ENCODE measurements at places on chromosomes 12 and 14.

- DNase-seq: no peak
Measured at GRCh38 chr14:63644741-63645140, 3.1 kb upstream of the WDR89 start.

GRCh38 chr14:57692671-57693070 lies 173.2 kb downstream of the SLC35F4 start:
- DNase-seq: peak; percentile 4

DNA sequence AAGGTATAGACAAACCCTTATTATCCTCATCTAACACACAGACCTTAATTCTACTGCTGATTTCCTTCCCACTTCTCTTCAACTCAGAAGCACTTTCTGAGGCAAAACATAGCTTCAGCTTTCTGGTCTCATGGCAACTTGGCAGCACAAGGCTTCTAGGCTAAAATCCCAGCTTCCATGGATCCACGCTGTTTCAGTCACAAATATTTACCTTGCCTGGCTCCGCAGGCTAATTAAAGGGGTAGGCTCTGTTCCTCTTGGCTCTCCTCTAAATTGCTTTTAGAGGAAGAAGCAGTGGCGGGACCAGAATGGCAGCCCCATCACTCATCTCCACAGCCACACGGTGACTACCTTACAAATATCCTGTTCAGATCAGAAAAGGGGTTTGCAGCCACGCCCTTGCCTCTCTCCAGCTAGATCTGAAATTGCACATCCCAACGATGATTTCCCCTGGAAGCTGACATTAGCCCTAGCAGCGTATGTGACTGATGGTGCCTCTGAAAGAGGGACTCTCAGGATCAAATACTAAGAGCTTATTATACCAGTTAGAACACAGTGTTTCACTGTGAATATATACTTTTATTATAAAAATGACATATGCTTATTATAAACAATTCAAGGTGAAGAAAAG lies 221.5 kb upstream of the NUDT4 start:
- DNase-seq: no peak

- DNase-seq: no peak
Measured at GRCh38 chr14:52527052-52527451, 25.3 kb downstream of the TXNDC16 start.

DNA sequence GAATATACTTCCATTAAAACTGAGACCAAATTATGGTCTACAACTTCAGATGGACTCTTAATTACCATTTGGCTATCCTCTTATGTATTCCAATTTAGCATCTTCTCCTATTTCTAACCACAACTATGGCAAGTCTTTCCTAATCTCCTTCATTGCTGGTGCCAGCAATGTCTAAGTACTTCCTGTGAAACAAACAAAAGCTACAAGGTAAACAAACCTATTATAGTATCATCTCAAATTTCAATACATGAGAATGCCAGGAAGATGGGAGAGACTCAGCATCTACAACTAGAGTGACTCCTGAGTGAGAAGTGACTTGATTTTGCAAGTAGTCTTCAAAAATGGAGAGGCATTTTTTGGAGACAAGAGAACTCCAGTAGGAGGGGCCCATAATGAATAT lies 202.9 kb upstream of the ATXN7L3B start:
- no peak for DNase-seq

- no peak for DNase-seq
Measured at GRCh38 chr14:85357120-85357519, 172.8 kb upstream of the FLRT2 start.

DNA sequence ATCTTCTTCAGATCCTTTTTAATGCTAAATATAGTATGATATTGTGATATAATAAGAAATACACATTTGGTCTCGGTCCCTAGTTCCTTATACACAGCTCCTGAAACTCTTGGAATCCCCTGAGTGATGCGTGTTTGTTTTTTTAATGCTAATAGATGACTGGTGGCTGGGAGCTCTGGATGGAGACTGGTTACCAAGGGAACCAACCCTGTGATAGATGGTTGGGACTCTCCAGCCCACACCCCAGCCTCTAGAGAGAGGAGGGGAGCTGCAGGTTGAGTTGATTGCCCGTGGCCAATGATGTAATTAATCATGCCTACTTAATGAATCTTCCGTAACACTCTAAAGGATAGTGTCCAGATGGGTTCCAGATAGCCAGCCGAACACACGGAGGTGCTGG lies 140.6 kb downstream of the FBXL14 start:
- no peak for DNase-seq

DNA sequence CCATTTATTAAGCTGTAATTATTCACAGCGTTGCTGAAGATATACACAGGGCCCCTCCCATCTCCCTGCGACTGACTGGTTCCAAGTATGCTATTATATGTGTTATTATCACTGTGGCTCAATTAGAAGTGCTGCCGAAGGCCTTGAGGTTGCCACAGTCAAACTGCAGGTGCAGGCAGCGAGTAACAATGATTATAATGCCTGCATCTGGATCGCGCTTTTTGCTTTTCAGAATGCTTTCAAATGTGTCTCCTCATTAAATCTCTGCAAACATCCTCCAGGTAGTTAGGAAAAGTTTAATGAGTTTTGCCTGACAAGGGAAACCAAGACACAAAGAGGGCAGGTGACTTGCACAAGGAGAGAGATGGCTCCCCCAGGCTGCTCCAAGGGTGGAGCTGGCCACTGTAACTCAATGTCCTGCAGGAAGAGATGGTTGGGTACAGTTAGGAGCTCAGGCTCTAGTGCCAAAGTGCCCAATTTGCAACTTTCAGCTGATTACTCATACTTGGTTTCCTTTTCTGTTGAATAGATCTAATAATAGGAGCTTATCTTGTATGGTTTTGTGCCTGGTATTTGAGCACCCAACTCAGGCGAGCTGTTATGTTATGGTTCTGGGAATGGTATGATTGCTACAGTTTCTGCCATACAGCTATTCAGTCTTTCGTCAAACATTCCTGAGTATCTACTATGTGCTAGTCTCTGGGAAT lies 1.7 kb upstream of the SYNE3 start:
- no peak for DNase-seq

GRCh38 chr14:64465831-64466554 lies 694 bp downstream of the AKAP5 start:
- no peak for DNase-seq

Data from GM18507 (cell line).